ENCODE measurements at places on chromosomes 2 and 18.

DNA sequence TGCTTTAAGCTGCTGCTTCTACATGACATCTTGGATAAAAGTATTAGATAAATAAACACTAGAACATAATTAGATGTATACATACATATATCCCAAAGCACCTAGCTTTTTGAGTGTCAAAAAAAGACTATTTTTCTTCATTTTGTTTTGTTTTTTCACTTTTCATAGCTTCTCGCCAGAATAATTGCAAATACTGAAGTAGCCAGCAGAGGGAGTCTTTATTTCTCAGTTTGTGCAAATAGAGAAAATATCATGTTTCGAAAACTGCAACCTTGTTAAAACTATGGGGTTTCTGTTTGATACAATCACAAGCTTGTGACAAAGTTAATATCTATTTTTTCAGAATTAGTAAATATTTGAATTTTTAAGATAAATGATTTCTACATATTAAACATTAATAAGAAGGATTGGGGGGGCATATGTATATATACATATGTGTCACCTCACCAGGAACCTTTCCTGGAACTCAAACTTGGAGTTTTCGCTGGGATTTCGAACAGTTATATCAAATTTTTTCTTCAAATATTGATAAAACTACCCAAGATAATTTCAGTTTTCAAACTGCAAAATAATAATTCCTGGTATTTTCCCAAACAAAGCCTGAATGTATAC lies 61.0 kb downstream of the GRB14 start:
- no peak for DNase-seq

DNA sequence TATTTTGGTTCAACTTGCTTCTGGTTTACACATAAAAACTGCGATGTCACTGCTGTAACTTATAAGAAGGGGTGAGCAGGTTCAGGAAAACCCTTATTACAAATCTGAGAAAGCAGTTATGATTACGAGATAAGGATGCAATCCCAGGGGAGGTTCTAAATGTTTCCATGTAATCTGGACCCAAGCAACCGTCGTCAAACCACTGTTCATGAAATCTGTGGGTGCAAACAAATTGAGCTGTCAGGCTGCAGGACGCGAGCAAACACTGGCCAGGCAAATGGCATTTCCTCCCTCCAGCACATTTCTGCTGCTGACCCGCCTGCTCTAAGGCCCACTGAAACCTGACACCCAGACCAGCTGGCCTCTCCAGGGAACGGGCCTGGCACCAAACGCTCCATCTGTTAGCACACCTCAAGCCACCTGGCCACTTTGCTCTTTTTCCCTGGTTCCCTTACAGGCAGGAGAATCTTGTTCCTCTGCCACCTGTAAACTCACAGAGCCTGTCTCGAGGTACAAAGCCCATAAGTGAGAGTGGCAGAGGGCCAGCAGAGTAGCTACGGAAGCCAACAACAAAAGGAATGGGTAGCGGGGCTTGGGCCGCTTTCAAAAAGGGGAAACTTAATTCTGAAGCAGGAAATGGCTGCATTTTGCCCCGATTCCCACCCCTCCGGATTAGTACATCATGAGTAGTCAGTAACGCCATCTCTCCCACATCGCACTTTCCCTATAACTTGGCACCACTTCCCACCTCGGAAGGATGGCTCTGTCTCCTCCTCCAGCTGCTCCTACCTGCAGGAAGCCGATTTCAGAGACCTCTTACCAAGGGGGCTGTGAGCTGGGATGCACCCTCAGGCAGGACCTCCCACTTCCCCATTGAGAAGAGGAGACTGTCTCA lies 26.5 kb downstream of the CRACDL start:
- no peak for DNase-seq

DNA sequence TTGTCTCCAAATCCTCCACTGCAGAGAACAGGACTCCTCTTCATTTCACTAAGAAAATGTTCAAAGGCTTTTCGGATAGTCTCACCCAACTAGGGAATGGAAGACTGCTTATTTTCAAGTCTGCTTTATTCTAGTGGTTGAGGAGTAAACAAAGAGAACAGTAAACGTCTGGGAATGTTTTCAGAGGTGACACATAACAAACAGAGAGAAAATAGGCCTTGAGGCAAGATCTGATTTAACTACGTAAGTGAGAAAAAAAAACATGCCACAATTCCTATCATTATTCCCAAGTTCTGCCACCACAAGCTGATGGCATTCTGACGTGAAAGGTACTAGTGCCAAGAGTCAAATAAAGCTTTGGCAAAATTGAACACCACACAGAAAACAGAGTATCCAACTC lies 16.7 kb upstream of the WIPF1 start:
- DNase-seq = no peak

- DNase-seq = no peak
Measured at GRCh38 chr2:98040331-98040939, 44.7 kb upstream of the TMEM131 start.

DNA sequence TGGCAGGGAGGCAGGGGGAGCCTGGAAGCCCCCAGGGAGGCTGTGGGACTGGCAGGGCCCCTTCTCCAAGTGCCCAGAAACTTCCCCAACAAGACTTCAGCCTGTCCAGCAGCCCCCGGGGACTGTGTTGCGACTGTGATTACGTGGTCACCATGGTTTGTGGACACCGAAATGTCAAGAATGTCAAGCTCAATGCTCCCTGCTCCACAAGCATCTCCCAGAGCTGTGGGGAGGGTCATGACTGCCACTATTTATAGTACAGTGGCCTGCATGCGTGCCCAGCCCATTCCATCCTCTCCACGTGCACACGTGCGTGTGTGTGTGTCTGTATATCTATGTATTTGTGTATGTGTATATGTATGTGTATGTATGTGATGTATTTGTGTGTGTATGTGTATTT lies 93.8 kb upstream of the MBOAT2 start:
- no peak for DNase-seq

DNA sequence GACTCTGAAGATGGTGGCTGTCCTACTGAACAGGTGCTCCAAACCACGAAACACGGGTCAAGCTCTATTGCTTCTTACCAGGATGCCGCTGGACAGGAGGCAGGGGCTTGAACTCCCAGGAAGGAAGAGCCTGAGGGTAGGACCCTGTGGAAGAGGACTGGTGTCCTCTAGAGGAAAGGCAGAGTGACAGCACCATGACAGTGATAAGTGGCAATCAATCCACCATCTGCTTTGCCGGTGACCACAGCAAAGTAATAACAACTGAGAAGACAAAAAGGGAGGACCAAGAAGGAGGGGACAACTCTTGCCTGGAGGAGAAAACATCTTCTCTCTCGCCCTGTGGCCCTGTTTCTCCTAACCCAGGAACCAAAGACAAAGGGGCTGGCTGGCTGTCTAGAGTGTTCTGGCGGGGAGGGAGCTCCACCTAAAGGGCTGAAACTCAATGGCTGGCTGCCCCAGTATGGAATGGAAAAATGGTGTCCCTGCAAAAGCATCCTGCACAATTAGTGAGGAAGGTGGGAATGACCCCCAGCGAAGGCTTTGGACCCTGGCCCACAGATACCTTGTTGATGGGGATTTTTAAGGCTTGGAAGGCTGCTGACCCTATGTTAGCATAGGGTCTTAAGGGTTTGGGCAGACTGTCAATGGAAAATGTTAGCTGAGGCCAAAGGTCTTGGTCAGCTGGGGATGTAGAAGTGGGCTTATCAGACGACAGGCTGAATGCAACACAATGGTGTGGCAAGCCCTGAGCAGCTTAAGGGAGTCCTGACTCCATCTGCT lies 35.4 kb downstream of the PROC start:
- DNase-seq = no peak

- no peak for DNase-seq
Measured at GRCh38 chr2:204726831-204727230, 181.6 kb downstream of the PARD3B start.

GRCh38 chr2:19312949-19313348 lies 45.5 kb downstream of the OSR1 start:
- DNase-seq = no peak

GRCh38 chr2:173150963-173151362 lies 75.3 kb downstream of the MAP3K20 start:
- no peak for DNase-seq

DNA sequence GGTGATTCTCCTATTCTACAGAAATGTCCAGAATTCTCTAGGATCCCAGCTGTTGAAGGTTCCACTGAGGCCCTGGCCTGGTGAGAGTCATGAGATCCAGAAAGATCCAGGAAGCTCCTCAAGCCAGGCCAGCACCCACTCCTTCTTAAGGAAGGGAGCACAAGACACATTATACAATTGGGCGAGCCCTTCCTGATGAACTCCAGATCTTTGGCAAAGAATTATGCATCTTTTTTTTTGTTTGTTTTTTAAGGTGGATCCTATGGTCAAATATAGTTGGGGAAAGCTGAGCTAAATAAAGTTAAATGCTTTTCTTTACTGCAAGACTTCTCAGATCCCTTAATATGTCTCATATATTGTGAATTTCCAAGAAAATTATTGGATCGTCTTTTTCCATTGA lies 37.0 kb upstream of the LOXHD1 start:
- DNase-seq = no peak

GRCh38 chr2:46365913-46366667 lies 68.9 kb downstream of the EPAS1 start:
- DNase-seq = no peak

- DNase-seq = no peak
Measured at GRCh38 chr2:47091118-47091517, 64.0 kb downstream of the STPG4 start.

- no peak for DNase-seq
Measured at GRCh38 chr2:41896186-41896846, 151.5 kb upstream of the PKDCC start.

DNA sequence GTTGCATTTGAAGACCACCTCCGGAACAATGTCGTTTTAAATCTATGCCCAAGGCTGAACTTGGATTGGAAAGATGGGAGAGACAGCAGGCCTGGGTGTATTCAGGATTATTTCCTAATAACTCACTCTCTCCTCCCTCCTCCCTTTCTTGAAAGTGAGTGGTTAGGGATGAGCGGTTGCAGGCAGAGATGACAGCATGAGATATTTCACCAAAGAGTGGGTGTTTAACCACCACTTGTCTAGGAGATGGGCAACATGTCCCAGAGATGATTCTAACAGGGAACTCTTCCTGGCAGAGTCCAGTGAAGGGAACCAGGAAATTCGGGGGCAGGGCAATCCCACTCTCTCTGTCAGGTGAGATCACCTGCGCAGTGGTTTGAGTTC lies 123.2 kb downstream of the KCTD1 start:
- no peak for DNase-seq

DNA sequence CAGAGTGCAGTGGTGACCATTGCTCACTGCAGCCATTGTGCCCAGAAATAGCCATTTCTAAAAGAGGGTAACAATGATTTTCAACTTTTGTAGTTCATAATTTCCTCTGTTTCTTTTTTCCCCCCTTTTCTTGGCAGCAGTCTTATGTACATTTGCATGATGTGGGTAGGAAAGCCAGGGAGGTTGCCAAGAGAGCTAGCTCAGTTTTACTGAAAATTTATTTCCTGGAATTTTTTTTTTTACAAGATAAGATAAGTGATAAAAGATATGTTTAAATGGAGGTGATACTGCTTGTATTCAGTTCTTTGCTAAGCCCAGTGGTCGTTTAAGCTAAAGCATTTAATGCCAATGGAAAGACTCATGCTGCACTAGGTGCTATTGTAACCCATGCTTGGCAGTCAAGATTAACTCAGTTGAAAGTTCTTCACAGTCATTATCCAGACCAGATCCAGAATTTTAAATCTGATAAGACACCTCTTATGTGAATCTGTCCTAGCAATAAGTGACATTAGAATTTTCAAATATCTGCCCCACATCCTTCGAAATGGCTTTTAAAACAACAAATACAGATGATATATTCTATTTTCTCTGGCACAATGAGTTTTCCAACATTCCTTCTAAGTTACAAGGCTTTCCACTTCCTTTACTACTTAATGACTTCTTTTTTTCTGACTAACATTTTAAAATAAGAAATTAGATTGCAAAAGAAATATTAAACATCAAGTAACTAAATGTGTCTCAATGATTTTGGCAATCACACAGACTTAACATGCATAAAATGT lies 4.4 kb upstream of the ATP8B1 start:
- DNase-seq = no peak

- DNase-seq = no peak
Measured at GRCh38 chr18:25538175-25538922, 186.4 kb upstream of the ZNF521 start.

GRCh38 chr2:226451486-226451885 lies 348.1 kb downstream of the IRS1 start:
- DNase-seq = no peak

DNA sequence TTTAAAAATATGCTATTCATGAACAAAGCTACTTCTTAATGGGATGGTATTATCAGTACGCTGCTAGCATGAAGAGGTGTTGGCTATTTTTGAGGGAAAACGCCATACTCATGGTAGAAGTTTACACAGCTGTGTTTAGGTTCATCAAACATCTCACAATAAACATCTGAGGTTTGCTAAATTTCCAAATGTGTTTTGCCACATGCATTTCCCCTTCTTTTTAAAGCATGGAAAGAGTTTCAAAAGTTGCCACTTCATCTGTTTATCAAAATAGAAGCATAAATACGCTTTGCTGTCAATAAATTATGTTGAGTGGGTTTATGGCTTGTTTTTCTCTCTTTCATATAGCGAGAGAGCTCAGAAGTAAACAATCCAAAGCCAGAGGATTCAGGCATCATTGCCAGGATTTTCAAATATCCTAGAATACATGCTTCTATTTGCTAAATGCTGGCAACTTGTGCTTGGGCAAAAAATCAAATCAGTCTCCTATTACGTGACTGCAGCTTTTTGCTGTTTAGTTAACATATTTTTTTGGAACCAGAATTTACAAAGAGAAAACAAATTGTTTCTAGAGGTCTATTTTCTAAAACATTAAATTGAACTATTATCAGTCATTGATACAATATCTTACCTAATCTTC lies 1919.9 kb upstream of the LRRTM1 start:
- no peak for DNase-seq

DNA sequence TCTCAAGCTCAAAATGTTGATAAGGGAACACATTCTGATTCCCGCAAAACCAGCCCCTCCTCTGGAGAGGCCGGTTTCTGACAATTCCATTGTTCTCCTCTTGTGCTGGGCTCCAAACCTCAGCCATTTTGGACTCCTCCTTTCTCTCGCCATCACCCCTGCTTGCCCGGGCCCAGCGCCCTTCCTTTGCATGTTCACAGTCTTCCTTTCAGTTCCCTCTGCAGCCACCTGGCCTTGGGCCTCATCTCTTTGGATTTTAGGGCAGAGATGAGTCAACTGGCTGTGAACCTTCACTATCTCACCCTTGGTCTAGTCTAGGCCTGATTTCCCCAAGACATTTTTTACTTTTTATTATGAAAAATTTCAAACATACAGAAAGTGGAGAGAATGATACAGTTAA lies 155.9 kb upstream of the MAP3K20 start:
- no peak for DNase-seq
